ENCODE measurements at places on chromosomes 2 and 18.

- DNase-seq, result peak; percentile 57
Observed at GRCh38 chr2:34096562-34097171, 497.6 kb upstream of the FAM98A start.

DNA sequence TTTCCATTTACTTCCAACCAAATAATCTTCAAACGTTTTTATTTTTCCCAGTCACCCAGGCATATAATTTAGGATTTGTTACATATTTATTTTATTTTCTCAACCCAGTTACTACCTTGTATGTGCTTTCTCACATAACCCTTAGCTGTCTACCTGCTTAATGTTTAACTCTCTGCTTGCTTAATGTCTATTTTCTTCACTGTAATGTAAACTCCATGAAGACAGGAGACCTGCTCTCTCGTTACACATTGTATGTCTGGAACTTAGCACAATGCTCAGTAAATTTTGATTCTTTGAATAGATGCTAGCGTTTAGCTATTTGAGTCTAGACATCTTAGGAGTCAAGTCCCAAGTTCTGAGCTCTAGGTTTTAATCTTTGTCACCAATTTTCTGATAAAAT is 70.2 kb downstream of the RBBP8 start:
- no peak for DNase-seq

DNA sequence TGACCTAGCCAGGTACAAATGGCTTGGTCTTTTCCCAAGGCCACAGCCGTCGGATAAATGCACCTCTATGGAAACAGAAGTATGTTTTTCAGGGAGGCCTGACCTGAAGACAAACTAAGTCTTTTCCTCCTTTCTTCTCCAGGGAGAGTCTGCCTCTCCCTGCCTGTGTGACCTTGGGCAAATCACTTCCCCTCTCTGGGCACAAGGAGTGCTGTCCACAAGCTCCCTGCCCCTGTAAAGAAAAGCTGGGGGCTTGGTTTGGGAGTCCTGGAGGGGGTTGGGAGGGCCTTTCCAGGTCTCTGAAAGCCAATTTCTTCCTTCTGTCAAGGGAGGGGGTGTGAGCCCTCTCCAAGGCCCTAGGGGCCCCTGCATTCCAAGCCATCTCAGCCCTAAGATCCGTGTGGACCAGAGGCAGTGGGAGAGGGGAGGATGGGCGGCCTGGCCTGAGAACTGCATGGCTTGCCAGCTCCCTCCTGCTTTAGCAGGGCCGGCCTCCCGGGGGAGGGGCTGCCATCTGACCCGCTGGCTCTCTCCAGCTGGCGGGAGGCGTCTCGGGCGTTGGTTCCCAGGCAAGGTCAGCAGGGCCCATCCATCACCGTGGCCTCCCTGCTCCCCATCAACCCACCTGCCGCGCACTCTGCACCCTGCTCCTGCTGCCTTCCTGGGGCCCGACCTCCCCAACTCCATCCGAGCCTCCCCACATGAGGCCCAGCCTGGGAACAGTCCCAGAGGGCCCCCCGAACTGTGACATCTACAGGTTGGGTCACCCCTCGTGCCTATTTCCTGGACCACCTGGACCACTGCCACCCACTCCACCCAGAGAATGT is 61.4 kb downstream of the SMAD7 start:
- no peak for DNase-seq

DNA sequence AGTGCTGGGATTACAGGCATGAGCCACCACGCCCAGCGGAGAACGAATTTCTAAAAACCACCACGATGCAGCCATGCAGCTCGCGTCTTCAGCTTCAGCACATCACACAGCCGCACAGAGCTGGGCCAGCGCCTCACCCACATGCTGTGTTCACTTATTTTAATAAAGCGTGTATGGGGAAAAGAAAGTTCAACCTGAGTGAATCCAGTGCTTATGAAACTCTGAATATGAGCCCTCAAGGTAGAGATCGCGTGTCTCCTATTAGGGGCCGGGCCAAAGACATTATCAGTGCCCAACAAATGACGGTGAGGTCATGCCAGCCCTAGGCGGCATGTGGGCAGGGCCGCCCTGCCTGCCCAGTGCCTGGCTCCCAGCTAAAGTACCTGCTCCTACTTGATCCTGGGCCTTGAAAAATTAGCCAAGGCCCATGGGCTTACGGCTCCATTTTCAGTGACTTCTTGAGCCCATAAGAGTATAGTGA is 44.3 kb downstream of the SPRED2 start:
- DNase-seq, result no peak

GRCh38 chr2:159637240-159637639 is 20.9 kb upstream of the BAZ2B start:
- DNase-seq, result no peak

DNA sequence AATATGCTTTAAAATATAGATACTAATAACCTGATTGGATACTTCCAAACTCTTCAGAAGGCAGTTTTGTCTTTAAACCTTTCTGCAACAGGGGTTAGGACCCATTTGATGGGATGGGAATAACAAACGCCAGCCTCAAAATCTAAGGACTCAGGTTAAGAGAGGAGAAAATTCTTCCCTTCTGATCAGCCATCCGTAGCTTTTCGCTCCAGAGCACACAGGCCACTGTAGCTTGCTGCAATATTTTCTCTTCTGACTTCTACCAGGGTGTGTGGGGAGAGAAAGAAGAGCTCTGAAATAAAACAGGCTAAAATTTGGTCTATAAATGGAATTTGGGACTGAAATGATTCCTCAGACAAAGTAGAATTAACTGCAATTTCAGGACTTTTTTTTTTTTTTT is 95.1 kb downstream of the ALPK2 start:
- DNase-seq, result no peak

DNA sequence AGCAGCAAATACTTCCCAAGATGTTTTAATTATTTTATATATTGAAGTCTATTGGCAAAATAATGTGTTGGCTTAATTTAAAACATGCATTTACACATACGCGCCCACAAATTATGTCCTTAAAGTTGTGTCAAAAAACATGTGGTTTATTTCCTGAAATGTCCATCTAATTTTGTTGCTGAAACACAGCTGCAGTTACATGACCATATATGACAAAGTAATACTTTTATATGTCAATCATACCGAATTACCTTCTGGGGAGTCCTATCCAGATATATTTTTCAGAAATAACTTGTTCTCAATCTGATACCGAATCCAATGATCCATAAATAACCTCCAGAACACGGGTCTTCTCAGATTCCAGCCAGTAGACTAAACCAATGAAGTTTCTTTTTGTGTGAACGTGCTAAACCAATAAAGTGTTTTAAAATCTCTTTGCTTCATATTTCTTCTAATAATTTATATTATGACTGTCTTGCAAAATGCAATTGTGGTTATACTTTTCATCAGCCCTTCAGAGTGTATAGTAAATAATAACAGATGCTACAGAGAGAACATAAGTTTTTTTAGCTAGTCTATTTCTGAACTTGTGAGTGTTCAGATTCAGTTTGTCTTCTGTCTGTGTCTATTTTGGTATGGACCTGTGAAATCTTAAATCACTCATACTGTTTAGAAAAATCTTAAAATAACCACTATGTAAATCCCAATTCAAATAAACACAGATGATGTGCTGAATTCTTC is 2.4 kb downstream of the SCG2 start:
- no peak for DNase-seq

- DNase-seq, result no peak
Observed at GRCh38 chr2:2181493-2181892, 149.6 kb downstream of the MYT1L start.

DNA sequence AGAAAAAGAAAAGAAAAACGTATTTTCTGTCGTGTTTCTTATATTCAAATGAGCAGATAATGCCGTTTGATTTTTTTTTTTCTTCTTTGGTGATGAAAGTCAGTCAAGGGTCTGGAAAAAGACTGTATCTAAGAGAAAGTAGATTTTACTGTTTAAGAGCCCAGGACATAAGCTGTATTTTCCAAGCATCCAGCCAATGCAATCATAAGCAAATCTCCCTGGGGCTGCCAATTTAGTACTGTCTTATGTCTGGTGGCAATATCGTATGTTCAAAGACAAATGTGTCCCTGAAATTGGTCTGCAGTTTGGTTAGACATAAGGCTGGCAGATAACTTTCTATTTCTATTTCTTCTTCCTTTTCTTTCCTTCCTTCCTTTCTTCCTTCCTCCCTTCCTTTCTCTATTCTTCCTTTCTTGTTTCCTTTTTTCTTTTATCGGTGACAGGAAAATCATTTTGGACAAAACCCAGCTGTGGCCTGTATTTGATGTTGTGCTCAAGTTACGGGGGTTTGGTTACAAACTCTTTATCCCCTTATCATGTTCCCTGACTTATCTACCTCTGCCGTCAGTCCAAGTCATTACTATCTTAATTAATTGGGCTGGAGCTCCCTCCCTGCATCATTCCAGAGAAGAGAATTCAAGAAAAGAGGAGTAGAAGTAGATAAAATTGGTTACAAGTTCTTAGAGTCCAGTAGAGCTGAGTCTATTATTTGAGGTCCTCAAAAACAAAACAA is 683.4 kb upstream of the FSHR start:
- no peak for DNase-seq

DNA sequence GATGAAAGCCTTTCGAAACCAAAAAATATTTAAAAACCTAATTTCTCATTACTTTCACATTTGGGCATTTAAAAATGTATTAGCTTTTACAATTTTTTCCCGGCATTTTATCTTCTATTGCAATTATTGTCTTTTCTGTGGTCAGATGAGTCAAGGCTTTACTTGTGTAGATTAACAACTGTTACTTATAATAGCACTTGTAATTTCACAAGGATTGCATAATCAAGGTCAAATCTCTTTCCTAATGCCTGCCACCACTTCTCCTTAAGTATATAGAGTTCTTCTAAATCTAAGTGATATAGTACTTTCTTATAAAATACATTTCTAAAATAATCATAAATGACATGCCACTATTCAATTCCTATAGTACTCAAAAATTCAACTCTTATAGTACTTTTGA is 67.2 kb downstream of the SLC8A1 start:
- no peak for DNase-seq

- no peak for DNase-seq
Observed at GRCh38 chr2:120251078-120251477, 1.6 kb upstream of the RALB start.

DNA sequence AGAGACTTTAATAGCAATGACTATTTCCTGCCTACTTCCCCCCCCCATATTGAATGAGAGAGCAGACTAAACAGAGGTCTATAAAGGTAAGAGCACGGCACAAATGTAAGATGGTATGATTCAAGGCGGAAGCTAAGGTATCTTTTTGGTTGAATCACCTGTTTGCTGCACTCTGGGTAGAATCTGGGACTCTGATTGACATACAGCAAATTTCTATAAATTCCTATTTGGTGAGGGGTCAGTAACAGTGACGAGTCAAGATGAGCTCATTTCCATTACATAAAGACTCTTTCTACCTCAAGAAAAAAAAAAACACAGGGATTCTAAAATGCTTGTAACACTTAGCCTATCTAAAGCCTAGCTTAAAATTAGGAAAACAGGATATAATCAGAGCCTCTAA is 297.3 kb downstream of the TNS1 start:
- no peak for DNase-seq

- DNase-seq, result no peak
Observed at GRCh38 chr2:199850218-199850717, 724 bp downstream of the FTCDNL1 start.
